Activated naive CD4-positive, alpha-beta T cell treated with anti-CD3 and anti-CD28 coated beads, Interleukin-2, amount 50 U/mL, for 16 hours (primary cell): ENCODE measurements at places on chromosomes 6 and 20.

- DNase-seq, result peak; percentile 62
Measured at GRCh38 chr20:63977739-63978276, 1.6 kb downstream of the SAMD10 start.

GRCh38 chr20:46959081-46959692 is 64.5 kb downstream of the EYA2 start:
- no peak for DNase-seq

DNA sequence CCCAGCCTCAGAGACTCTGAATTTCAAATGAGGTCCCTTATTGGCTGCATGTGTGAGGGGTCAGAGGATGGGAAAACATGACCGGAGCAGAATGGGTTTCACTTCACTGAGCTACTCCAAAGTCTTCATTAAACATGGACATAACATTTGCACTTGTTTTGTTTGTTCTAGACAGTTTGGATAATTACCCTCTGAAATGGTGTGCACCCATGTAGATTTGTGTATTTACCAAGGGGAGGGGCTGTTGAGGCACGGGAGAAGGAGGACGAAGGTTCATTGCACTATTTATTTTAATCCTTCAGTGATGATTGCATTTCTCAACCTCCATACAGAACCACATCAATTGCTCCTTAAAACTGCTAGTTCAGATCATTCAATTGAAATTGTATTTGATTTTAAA is 364.2 kb downstream of the TFAP2B start:
- DNase-seq, result no peak

DNA sequence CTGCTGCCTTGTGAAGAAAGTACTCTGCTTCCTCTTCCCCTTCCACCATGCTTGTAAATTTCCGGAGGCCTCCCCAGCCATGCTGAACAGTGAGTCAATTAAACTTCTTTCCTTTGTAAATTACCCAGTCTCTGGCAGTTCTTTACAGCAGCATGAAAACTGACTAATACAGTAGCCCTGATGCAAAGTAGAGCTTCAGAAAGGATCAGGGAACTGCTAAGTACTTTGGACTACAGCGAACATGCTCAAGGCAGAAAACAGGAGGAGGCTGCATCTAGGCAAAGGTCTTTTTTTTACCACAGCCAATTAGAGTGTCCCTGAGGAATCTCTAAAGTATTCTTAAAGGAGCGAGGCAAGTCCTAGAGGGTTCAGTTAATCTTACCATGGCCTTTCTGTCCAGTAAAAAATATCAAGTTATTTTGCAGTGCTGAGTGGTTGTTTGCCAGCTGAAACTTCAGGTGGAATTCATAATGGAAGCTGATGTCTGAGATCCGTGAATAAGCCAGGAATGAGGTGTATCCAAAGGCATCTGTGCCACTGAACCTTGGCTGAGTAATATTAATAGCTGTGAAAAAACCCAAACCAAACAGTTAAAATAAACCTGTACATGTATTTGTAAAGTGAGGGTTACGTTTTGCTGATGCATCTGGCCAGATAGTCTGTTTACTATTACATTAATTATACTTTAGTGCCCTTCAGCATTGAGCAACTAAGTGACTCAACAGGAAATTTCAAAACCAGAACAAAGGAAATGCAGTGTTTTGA is 170.4 kb downstream of the PHF3 start:
- no peak for DNase-seq

DNA sequence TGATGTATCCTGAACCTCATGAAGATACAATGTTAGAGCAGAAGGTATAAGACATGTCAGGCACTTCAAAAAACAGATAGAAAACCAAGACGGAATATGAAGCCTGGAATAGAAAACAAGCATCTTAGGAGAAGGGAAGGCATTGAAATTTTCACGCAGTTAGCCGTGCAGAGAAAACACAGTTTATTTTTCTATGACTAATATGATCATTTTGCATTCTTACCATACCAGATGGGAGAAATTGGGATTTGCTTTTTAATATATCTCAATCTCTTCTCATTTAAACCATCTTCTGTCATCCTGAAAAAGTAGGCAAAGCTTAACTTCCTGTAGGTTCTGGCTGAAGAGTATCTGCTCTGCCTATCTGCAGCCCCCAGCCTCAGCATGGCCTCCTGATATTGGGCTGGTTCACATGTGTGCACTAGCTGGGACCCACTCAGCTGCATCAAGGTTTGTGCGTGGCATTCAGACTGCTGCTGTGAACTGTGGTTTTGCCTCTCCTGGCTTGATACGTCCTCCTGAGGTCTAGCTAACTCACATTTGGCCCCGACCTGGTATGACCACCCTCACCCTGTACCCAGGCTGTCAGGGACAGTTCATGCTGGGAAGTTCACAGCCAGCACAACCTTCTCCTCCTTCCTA is 392.5 kb upstream of the SASH1 start:
- DNase-seq, result no peak

GRCh38 chr20:13639150-13639497 is 392 bp upstream of the TASP1 start:
- DNase-seq, result peak; percentile 11

DNA sequence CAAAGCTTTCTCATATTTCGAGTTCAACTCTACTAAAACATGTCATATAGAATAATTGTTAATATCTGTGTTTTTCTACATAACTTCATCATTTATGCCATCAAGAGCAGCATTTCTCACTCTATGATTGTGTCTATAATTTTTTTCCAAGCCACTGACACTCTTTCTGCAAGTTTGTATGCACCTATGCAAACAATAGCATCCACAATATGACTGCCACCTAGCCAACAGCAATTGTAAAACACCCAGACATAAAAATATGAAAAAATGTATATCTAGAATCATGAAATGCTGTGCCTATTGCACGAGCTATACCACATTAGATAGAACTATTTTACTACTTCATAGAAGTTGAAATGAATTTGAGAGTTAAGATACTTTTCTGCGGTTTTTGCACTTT is 286.5 kb upstream of the MARCKS start:
- DNase-seq, result no peak

GRCh38 chr6:116518621-116519368 is 7.4 kb downstream of the CALHM5 start:
- no peak for DNase-seq

DNA sequence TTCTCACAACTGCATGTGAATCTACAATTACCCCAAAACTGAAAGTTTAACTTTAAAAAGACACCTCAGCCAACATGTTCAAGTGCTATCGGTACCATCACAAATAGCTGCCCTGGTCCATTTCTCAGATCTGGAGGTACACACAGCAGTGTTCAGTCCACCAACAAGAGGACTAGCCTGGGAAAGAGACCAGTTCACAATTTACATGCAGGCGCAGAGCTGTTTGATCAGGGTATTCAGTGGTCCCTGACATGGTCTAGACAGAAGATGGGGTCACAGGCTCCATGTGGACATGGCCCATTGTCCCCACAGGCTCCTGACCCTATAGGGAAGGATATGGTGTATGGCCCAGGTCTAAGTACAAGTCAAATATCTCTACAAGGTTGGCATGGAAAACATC is 15.6 kb upstream of the TGM6 start:
- no peak for DNase-seq

DNA sequence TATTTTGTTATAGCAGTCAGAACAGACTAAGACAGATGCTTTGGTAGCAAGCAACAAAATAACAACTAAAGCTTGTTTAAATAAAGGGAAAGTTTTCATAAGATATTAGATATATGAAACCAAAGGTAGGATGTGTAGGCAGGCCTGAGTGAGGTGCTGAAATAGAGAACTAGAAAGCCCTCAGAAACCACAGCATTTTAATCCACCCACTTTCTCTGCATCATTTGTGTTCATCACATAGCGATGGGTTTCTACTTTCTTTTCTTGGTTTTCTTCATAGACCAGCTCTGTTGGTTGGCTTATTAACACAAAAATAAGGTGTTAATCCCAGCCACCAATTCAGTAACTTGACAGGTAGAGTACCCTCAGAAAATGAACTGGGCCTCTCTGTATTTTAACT is 58.6 kb downstream of the RPS12 start:
- no peak for DNase-seq

GRCh38 chr6:20810727-20811108 is 276.5 kb downstream of the CDKAL1 start:
- no peak for DNase-seq

DNA sequence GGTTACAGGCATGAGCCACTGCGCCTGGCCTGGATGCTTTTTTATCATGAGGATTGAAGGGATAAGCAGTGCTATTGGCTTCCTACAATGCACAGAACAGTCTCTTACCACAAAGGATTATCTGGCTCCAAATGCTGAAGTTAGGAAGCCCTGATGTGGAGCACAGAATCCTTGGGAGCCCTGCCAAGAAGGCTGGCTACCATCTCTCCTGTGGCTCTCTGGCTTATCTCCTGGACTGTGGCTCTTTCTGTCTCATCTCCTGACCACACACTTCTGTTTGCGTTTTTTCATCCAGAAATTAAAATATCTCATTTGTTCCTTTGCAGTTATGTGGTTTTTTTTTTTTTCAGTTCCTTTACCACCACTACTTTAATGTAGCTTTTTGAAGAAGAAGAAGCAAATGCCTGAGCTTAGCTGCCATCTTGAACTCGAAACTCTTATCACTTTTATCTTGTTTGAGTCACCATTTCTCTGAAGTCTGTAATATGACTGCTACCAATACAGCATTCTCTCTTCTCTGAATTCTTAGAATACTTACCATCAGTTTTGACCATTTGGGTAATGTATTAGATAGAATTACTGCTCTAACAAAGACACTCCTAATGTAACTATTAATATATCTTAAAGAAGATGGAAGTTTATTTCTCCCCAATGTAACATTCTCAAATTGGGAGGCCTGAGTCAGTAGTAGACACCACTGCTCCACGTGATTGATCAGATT is 1044.7 kb downstream of the KIF16B start:
- no peak for DNase-seq

DNA sequence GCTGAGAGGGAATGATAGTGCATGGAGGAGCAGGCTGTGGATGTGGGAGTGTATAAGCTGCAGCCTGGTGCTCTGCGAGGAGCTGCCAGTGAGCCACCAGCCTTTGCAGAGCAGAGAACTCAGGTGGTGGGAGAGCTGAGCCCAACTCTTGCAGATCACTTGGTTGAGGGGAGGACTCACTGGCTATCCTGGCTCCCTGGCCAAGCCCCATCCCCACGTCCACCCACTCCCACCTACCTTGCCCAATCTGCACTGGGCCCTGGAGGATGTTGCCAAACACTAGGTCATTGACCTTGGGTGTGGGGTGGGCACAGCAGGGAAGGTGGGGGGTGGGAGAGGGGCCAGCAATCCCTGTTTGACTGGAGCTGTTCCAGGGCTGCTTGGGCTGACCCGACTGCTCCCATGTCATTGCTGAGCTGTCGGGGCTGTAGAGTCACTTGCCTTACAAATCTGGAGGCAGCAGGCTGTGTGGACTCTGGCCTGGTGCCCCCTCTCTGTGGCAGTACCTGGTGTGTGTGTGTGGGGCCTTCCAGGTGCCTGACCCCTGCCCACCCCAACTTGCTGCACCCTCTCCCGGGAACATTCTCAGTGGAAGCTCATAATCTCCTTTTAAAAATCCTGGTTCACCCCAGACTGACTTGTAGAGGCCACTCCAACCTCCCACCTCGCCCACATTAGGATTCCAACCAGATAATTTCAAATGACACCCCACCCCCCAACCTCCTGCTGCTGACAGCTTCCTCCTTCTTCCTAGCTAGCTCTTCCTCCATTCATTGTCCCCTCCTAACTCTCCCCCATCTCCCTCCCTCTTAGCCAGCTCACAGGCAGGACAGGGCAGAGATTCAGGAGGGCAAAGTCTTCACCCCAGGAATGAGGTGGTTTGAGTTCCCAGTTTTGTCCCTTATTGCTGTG is 162.3 kb downstream of the MRPL14 start:
- DNase-seq, result no peak

DNA sequence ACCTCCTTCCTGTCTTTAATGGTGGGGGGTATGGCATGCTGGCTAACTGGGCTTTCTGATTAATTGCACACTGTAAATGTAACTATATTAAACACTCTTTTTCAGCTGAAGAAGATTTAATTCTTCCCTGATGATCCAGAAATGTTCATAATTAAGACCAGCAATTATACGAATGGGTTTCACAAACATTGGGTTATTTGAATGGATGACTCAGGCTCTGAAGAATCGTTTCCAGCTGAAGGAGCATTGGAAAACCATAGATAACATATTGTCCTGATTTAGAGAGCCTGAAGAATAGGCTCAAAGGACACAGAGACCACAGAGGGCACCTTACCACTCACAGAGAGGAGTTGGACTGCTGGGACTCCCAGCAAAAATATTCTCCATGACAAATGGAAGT is 130.7 kb upstream of the SSTR4 start:
- DNase-seq, result no peak

GRCh38 chr6:126027601-126028000 is 41.3 kb downstream of the TRMT11 start:
- no peak for DNase-seq
